ENCODE measurements at places on chromosomes 3 and 15.

- peak; percentile 46 for DNase-seq
These were observed 40.3 kb downstream of the CHST14 start for GRCh38 chr15:40511093-40511471.

DNA sequence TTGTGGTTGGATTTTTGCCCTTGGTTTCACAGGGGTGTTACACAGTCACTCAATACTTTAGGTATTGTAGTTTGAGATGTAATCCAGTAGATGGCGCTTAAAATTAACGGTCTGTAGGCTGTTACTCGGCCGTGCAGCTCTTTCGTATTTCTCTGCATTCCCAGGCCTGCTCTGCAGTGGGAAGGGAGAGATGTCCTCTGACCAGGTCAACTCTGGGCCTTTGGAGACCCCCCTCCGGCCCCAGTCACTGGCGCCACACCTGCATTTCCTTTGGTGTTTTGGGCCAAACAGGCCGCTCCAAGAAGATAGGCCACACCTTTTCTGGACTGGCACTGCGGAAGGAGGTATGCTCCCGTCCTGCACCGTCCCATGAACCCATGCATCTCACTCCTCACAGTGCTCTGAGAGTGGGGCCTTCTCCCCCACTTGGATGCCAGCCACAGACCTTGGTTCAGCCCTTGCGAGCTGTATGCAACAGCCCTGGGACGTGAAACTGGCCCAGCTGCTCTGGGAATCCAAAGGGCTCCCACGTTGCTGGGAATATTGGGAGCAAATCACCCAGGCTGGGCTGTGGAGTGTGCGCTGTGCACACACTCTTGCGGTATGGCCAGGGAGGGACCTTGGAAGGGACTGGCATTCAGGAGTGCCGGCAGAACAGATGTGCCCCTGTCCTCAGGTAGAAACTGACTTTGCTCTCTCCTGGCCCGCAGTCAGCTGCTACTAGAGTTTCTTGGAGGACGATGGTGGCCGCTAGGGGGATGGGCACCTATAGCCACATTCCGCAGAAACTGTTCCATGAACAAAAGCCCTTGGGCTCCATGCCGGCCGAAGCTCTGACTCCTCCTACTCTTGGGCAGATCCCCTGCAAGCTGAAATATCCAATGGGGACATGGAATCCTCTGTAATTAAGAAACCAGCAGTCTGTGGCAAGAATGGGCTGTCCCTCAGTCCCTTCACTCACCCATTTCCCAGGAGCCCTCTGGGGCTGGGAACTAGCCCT is 410.5 kb upstream of the CADM2 start:
- DNase-seq = no peak

DNA sequence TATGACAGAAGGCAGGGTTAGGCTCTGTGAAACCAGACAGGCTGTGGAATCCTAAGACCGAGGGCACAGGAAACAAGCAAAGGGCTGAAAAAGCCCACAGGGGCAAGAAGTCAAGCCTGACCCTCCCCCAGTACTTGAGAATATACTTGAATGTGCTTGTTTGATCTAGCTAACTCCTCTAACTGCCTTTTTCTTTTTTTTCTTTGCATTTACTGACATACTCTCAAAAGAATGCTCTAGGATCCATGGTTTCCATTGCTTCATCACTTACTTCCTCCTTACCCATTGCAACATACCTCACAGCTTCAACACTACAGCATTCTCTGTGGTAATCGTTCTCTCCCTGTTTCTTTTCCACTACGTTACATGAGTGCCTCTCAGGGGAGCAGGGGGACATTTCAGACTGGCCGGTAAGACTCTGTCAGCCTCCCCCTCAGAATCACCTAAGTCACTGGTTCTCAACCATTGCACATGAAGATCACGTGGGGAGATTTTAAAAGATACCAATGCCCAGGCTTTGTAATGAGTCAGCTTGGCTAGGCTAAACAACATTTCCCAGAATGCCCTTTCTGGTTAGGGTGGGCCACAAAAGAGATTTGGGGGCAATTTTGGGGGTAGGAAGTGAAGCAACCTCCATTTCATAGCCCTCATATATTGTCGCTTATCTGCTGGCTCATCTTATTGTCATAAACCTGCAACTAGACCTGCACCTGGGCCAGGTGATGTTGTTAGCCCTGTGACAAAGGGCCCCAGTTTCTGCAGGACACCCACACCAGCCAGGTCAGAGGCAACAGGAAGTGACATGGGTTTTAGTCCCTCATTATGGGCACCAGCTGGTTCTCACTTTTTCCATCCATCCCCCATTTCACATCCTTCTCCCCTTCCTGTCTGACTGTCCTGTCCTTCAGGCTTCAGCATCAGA is 24.6 kb upstream of the RSL24D1 start:
- DNase-seq = no peak

- DNase-seq = no peak
These were observed 12.0 kb downstream of the SSUH2 start for GRCh38 chr3:8632402-8633237.

DNA sequence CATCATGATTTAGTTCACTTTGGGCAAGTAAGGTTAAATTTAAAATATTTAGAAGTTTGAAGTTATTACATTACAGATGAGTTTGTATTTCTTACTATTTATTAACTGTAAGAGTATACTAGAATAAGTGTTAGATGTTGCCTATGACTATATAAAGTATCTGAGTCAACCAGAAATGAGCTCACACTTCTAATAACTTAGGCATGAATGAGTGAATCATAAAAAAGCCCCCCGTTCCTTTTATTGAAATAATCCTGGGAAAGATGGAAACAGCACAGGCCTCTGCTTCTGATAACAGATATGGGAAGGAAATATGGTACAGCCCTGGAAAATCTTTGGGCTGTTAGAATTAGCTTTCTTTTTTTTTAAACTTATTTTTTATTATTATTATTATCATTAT is 66.6 kb upstream of the TGFBR2 start:
- DNase-seq = no peak

GRCh38 chr3:88812576-88812975 is 294.8 kb upstream of the EPHA3 start:
- DNase-seq = no peak

DNA sequence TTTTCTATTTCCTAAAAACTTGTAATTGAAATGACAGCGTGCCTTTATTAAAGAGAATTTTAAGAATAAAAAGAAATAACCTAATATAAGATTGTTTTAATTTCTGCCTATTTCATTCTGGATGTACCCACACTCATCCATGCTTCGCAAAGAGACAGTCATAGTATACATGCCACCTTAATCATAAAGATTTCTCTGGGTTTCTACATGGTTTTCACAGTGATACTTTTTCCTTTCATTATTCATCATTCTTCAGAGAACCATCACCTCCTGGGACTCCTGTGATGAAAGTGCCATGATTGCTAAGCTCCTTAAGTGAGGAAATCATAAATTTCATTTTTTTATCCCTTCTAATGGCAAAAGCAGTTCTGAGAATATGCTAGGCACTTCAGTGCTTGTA is 4.3 kb upstream of the CCR8 start:
- DNase-seq = no peak

DNA sequence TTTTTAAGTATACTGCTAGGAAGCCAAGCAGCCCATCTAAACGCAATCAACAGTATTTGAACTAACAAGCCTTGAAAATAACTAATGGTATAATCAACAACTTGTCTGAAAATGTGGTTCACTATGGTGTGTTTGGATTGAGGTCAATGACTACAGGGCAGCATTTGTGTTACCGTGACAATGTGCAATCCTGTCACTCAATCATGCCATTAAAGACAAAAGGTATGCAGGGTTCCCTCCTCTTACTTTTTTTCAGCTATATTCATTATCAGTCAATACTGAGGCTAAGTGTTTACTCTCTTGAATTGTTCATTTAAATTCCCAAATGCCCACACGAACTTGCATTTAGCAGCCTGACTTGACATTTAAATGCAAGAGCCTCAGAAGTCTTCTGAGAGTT is 1099.3 kb upstream of the EPHA6 start:
- DNase-seq = no peak

DNA sequence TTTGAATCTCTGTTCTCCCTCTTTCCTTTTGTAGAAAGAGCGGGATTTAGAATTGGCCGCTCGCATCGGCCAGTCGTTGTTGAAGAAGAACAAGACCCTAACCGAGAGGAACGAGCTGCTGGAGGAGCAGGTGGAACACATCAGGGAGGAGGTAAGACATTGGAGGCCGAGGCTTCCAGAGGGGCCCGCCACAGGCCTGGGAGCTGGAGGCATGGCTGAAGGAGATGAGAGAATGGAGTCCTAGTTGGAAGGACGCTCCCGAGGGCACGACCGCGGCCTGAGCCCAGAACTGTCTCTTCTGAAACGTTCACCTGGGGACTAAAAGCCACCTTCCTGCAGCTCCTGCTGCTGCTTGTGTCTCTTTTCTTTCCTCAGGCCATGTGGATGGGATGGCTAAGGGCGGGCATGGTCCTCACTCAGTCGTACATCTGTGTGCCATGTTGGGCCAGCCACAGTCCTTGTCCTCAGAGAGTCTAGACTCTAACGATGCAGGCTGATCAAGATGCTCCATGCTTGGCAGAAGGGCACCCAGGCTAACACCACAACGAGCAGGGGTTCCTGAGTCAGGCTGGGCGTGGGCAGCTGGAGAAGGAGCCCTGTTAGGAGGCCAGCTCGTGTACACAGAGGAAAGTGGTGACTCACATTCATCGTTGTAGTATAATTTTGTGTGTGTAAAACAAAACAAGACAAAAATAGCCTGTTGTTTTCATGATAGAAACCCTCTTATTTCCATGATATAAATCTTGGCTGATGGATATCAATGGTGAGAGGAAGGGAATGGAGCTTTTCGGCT is 81.1 kb downstream of the CCK start:
- no peak for DNase-seq

- DNase-seq = no peak
These were observed 10.0 kb downstream of the TRPM1 start for GRCh38 chr15:31091481-31091880.

DNA sequence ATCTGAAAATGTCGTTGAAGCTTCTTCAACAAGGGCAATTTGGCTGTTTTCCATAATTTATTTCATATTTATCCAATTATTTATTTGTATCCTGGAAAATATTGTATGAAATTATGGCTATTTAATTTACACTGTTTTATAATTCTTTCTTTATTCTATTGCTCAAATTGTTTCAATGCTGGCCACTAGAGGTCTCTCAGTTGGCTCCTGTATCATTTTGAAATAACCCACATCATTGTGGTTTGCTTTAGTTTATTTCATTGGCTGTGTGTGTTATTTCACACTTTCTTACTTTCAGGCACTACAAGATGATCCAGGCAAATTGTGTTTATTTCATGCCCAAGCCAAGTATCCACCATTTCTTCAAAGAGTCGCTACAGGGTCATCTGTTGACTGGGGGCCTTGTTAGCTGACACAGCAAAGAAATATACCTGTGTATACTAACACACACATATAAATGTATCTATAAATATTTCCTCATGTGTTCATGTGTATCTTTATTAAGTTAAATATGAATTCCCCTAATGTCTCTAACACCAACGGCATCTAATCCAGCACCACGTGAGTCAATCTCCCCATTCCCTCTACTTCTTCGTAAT is 86.2 kb downstream of the NPAP1 start:
- no peak for DNase-seq

DNA sequence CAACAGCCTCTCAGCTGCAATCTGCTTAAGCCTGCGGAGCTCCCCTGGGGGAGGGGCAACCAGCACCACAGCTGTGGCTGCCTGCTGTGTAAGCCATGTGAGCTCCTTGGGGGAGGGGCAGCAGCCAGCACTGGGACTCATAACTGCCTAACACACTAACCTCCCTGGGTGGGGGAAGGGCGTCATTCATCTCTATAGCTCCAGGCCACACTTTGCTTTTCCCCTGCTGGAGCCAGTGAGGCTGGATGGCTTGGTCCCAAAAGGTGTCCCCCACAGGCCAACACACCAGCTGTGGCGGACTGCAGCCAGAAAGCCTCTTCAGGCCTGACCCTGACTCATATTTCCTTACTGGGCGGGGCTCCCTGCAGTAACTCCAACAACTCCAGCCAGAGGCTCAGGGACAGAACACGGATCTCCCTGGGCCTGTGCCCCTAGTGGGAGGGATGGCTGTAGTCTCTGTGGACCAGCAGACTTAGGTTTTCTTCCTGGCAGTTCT is 129.8 kb downstream of the PPM1L start:
- no peak for DNase-seq

- no peak for DNase-seq
These were observed 690.4 kb upstream of the NAALADL2 start for GRCh38 chr3:174168538-174169254.

DNA sequence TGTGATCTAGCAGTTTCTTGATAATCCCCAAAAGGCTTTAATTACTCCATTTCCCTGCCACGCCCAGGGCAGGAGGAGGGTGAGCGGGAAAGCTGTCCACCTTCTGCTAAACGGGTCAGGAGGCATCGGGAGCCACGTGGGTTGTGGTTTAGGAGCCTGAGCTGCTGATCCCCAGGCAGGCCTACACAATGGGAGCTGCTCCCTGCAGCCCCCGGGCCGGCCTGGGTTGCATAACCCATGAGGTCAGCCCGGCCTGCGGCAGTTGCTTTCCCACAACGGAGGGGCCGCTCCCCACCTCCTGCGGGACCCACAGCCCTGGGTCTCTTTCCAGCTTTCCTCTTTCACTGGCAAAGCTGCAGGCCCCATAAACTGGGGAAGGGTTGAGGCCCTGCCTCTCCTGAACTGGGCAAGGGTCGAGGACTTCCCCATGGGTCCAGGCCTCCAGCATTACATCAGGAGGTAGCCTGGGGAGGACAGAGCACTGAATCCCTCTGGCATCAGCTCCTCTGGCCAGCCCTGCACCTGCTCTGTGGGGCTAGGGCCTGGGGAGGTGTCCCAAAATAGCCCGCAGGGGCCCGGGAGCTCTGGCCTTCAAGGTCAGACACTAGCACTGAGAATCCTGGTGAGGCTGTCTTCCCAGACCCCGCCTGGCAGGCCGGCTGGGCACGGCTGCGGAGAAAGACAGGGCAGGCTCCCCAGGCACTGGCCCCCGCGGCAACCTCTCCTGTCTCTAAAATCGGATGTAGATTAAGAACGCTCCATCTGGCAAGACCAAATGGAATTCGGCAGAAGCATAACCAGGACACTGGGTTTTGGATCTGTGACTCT is 47.3 kb downstream of the ZDHHC19 start:
- DNase-seq = no peak

- DNase-seq = no peak
These were observed 63.9 kb upstream of the GATA2 start for GRCh38 chr3:128556907-128557306.

DNA sequence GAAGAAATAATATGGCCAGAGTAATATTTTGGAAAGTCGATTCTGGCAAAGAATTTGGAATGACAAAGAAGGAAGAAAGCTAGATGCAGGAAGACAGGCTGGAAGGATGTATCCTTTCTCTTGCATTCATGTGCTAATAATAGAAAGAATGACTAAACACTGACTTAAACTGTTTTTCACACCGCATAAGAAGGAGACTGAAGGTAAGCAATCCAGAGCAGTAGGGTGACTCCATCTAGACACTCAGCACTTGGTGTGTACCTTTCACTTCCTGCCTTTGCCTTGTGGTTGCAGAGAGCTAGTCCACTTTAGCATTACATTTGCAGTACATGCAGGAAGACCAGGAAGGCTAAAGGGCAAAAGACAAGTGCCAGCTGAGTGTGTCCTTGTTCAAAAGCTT is 234.6 kb downstream of the RBMS3 start:
- no peak for DNase-seq

DNA sequence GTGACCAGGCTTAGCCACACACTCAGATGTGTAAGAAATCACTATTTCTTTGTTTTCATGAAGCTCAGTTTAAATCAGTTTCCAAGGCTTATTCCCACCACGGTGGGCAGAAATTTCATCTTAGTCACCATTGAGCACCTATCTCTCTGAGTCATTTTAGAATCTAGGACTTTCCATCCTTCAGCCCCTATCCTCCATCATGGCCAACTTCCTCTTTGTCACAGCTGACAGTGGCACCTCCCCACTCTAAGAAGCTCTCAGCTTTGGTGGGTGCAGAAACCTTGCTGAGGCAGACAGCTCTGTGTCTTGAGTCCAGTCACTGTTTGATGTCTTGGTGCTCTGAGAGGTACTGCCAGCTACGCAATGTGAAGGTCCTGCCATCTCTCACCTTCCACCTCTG is 32.9 kb downstream of the SNTN start:
- no peak for DNase-seq
